Stimulated activated CD4-positive, alpha-beta T cell treated with anti-CD3 and anti-CD28 coated beads, Interleukin-4, amount 100 ng/mL, for 24 hours (primary cell): ENCODE measurements at places on chromosomes 2 and 18.

DNA sequence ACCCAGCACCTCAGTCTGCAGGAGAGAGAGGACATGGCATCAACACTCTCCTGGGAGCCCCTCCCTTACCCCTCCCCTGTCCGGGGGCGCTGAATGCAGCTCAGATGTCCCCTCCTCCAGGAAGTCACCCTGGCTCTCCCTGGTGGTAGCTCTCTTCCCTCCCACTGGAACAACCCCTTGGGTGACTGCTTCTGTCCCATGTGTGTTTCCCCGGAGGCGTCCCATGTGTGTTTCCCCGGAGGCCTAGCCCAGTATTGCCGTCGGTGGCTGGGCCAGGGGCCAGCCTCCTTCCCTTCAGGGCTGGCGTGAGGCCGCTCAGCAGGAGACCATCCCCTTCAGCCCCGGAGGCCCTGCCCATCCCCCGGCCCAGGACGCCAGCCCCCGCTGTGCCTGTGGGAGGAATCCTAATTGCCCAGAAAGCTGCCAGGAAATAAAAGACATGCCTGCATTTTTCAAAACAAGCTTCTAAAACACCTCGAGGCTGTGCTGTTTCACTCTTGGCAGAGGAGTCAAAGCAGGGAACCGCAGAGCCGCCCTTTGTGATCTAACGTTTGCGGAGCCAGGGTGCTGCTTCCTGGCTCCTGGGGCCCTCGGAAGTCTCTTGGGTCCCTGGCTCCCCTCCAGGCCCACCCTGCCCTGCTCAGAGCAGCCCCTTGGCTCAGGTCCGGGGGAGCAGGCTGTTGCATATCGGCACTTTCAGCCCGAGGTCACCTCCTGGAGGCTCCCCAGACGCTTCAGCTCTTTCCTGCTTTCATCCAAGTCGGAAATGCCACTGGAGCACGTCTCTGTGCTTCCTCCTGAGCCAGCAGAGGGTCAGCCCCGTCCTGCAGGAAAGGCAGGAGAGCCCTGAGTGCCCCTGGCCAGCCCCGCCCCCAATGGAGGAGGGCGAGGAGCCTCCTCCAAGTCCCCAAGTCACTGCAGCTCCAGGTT, 11.4 kb downstream of the SNED1 start:
- DNase-seq, result peak; percentile 29

DNA sequence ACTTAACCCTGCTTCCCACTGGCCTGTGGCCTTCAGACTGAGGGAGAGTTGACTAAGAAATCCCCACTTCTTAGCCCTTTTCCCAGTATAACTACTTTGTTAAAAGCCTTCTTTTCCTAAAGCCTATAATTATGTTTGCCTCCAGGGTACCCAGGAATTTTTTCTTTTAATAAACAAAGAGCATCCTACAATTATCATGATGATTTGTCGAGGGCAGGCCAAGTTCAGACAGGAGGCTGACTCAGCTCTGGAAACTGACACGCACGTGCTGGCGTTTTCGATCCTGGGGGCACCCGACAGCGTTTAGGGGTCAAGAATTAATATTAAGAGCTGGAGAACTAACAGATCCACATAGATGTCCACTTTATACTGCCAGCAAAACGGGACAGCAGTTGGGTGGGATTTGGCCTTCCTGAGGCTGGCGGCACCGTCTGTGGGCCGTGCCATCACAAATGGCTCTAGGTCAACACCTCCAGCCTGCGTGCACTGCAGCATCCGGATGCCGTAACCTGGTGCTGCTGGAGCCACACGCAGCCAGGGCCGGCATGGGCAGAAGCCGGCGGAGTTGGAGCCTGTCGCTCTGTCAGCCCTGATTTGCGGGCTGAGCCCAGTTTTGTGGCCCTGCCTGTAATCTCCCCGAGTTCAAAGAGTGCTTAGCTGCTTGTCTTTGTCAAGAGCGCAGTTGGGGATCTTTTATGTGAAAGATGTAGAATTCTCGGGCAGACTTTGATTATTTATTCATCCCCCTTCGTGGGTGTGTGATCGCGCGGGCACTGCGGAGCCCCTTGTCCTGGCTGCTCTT, 191.0 kb downstream of the GLI2 start:
- no peak for DNase-seq

GRCh38 chr2:19256121-19256601, 102.3 kb downstream of the OSR1 start:
- no peak for DNase-seq

GRCh38 chr2:178076130-178076529, 3.6 kb upstream of the PDE11A start:
- no peak for DNase-seq

- DNase-seq, result no peak
These were observed 111.6 kb upstream of the HAAO start for GRCh38 chr2:42903821-42904575.

GRCh38 chr2:9214873-9215272, 8.3 kb downstream of the ASAP2 start:
- DNase-seq, result no peak
